IMR-90 (cell line): ENCODE measurements at places on chromosomes 4 and X. TPM values are rescaled to one million over a fixed set of nuclear protein-coding genes. Genes with fewer than 3 reads are reported as not detected.

DNA sequence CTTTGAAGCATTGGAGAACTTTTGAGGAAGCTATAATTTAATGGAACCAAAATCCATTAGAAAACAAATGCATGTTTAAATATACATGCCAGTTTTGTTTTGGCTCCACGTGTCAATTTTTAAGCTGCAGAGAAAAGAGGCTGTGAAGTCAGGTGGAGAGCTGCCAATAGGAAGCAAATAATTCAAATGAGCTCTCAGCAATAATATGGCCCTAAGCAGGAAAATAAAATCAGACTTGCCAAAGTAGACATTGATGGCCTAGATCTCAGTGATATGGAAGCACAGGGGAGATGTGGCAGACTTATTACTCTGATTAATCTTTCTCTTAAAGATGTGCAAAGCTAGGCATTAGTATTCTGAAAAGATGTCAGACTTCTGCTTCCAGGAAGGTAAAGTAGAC lies 769.8 kb upstream of the NDST4 start:
- DNase-seq = no peak

DNA sequence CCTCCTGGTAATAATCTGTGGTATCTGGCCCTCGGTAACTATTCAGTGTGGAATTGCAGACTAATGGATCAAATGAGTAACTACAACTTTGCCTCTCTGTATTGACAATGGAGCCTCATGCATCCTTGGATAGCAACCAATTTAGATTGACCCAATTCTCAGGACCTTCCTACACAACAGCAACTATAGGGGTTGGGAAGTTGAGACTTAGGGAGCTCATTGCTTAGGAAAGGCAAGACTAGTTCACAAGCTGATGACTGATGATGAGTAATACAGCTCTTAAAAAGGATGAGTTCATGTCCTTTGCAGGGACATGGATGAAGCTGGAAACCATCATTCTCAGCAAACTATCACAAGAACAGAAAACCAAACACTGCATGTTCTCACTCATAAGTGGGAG lies 47.5 kb upstream of the KLHL13 start:
- DNase-seq = peak; percentile 48

DNA sequence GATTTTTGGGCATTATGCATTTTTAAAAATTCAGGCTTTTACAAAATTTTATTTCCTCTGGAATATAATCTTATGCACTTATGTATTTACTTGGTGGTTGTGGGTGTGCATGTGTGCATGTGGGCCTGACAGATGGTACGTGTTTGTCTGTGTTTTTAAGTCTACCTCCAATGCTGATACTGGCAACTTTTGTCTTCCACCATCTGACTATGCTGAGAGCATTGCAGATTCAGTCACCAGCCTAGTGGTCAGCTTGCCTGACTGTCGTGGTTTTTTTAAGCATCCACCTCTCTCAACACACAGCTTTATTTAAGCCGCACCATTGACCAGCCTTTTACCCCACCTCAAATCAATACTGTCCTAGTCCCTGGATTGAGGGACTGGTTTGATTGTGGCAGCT lies 37.1 kb downstream of the FSTL5 start:
- DNase-seq = no peak

GRCh38 chr4:41156574-41156973 lies 57.8 kb downstream of the APBB2 start:
- peak; percentile 74 for DNase-seq

- peak; percentile 38 for DNase-seq
These were observed 671 bp downstream of the SLC7A11 start for GRCh38 chr4:138241281-138242075.

DNA sequence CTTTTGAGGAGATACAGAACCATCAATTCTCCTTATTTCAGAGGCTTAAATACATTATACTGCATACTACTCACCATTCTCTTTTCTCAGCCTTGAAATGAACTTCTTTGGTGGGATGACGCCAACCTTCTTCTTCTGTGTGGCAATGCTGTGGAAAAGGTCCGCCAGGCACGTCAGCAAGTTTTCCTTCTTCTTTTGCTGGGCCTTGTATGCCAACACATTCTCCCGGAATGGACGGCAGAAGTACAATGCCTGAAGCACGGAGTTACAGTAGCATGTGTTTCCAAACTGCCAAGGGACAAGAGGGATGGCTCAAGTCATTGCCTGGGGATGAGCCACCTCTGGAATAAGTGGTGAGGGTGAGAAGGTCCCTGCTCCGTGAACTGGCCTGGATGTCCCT lies 31.2 kb downstream of the USP46 start:
- no peak for DNase-seq

DNA sequence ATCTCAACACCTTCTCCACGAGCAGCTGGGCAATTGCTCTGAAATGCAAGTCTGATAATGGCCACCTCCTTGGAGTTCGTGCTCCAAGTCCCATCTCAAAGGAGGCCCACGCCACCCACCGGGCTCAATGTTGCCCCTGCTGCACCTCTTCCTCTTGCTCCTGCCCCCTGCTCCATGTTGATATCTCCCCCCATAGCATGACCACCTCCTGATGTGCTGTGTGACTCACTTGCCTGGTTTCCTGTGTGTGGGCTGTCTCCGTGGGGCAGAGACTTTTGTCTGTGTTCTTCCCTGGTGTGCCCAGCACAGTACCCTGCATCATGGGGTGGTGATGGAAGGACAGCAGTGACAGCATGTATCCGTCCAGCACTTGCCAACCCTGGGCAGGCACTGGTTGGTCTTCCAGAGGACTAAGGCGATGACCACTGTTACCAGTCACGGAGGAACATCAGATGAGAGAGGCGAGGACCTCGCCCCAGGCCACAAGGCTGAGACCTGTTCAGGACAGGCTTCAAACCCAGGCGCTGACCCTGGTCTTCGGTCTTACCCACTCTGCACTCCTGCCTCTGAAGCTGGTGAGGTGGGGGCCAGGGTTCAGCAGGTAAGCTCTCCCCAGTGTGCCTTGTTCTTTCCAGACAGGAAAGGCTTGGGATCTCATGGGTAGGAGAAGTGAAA lies 104.6 kb upstream of the LRPAP1 start:
- no peak for DNase-seq

- no peak for DNase-seq
These were observed 35.8 kb upstream of the SLAIN2 start for GRCh38 chr4:48305508-48305907.

DNA sequence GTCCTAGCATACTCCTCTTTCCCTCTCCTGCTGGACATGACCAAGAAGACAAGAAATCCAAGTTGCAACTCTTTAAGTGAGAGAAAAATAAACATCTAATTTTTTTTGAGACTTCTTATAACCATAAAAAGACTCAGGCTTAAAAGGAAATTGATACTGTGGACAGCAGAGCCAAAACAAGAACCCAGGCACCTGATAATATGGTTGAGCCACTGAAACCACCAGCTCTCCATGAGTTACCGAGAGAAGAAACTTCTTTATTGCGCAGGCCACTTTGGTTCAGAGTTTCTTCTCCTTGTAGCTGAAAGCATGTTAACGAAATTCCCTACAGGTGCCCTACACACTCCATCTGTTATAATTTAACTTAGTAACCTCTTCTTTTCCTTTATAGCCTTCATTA lies 11.3 kb upstream of the SPCS3 start:
- DNase-seq = no peak

- no peak for DNase-seq
These were observed 228.9 kb upstream of the ARHGAP24 start for GRCh38 chr4:85246055-85246454.

DNA sequence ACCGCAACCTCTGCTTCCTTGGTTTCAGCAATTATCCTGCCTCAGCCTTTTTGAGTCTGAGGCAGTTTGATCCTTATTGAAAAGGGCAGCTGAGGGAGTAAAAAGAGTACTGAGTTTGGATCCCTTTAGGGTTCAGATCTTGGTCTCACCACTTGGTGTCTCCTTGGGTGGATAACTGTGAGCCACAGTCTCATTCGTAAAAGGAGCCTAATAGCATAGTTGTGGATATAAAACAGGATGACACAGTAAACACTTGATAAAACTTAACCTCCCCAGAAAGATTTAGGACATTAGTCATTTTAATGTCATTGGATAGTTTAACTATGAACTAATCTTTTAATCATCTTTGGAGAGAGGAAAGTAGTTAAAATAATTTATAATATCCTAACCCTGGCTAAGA lies 173.0 kb downstream of the ANK2 start:
- DNase-seq = peak; percentile 38

DNA sequence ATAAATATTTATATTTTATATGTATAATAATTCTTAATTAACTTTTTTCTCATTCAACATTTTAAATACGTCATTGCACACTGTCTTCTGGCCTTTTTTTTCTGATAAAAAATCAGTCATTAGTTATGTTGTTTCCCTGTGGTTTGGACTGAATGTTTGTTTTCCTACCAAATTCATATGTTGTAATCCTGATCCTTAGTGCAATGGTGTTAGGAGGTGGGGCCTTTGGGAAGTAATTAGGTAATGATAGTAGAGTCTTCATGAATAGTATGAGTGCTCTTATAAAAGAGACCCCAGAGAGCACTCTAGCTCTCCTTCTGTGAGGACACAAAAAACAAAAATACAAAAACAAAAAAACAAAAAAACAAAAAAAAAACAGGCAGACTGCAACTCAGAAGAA lies 117.2 kb downstream of the GASK1B start:
- no peak for DNase-seq

Gene LDOC1
- 52.1 and 60.0 TPM in 2 replicates for polyA plus RNA-seq

Gene NSG1
- polyA plus RNA-seq = 0.90 and 1.6 TPM in 2 replicates

Gene PAGE2B
- polyA plus RNA-seq = not detected in 2 replicates

Gene RHOXF2B
- not detected in 2 replicates for polyA plus RNA-seq
